Muscle of arm (tissue), 14 donors: ENCODE measurements at places on chromosomes 12 and 14. TPM values are rescaled to one million over a fixed set of nuclear protein-coding genes. Genes with fewer than 3 reads are reported as not detected.

DNA sequence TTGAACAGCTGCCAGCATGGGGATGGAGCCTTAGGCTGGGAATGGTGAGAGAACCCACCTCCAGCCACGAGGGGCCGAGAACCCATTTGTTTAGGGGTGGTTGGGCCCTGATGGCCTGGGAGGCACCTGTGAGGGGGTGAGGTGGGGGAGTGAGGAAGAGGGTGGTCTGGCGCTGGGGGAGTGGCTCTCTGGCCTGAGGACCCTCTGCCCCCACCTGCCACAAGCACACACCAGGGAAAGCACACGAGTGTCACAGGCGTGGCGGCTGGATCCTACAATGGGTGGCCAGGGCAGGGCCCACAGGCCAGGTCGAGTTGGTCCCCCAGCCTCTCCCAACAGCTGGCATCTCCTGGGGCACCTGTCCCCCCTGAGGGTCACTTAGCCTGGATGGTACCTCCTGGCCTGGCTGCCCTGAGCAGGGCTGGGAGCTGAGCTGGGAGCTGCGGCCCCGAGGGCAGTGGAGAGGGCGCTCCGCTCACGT is 340.5 kb downstream of the TMEM121 start:
- DNase-seq: no peak

- DNase-seq: no peak
Observed at GRCh38 chr12:29546000-29546399, 48.5 kb upstream of the OVCH1 start.

Gene CGRRF1
- 23.7 TPM for polyA plus RNA-seq

DNA sequence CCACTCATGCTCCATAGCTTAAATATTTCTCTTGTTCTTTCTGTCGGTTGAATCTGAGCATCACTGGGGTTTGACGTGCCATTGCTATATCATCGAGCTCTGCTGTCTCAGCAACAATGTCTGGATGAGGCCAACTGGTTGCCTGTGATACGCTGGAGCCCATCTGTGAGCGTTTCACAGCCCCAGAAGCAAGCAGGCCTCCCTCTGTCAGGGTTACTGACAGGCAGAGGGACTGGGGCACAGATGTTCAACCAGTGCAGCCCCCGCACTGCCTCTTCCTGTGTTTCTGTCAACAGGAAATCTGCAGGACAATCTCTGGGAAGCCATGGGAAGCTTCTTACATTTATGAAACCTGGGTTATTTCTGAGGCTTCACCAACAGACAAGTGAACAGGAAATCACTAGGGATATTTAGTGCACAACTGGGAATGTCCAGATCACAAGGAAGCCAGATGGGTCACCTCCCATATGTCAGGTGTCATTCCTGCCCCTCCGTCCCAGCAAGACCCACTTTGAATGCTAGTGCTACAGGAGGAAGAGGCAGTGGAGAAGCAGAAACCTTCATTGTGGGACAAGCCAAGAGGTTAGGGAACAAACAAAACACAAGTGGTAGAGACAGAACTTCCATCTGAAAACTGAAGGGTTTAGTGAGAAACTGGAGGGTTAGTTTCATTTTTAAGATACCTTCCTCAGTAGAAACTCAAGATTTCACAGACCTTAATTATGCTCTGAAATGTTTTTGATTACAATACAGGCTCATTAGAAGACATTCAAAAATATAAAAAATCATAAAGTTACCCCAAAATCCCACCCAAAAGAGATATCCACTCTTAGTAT is 24.1 kb downstream of the DMAC2L start:
- DNase-seq: no peak

- no peak for DNase-seq
Observed at GRCh38 chr14:31047503-31047902, 21.3 kb upstream of the STRN3 start.

GRCh38 chr12:107439026-107439738 is 246.4 kb upstream of the PWP1 start:
- DNase-seq: no peak

DNA sequence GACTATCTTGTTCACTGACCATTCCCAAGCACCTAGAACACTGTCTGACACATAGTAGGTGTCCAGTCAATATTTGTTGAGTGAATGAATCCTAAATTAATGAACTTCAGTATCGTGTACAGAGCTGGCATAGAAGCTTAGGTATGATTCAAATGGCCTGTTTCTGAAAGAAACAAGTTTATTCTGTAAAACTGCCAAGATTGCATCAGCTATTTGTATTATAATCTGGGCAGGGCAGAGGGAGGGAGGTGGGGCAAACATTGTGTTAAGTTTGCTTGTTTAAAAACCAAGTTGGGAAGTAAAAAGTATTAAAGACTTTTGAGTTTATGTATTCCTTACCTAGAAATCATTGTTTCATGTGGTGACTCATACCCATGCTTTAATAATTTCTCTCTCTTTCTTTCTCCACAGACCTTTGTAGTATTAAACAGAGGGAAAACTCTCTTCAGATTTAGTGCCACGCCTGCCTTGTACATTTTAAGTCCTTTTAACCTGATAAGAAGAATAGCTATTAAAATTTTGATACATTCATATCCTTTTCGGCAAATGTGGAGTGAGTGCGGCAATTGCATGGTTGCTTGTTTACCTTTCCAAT is 92.8 kb downstream of the SCN8A start:
- DNase-seq: no peak

- no peak for DNase-seq
Observed at GRCh38 chr14:51697848-51698247, 46.1 kb downstream of the FRMD6 start.

DNA sequence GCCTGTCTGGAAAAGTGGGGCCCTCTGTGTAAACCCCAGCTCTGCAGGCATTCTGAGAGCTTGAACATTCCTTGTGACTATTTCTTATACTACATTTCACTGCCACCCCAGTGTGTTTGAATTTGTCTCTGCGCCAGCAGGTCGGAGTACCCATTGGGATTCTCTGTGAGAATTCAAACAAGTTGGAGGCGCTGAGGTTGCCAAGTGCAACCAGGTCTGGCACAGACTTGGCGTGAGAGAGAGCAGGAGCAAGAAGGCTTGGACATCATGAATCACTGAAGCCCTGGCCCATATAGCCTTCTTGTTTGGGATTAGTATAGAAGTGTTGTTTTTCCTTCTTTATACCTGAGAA is 33.0 kb upstream of the ATP2A2 start:
- DNase-seq: no peak

DNA sequence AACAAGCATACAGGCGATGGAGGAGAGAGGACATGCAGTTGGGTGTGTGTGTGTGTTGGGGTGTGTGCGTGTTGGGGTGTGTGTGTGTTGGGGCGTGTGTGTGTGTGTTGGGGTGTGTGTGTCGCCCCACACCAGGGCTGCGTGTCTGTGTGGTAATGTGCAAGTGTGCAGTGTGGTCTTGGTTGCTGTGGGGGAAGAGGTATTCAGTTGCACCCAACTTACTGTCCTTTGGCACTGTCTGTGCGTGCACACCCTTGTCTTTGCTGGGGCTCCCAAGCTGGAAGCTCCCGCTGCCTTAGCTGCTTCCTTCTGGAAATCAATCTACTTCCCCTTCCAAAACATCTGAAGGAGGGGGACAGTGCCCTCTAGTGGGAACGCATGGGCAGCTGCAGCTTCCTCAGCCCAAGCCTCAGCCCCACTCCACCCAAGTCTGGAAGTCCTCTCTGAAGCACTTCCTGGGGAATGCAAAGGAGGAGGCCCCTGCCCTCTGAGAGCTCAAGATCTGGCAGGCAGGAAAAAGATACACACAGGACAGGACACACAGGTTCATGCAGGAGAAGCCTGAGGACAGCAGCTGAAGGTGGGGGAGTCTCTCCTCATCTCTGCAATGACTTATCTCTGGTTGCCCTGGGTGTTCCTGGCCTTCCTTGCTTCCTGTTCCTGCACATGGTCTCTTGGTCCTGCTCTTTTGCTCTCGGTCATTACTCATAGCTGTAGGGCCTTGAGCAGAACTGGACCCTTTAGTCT is 13.1 kb downstream of the ASIC1 start:
- peak; percentile 92 for DNase-seq

- no peak for DNase-seq
Observed at GRCh38 chr12:66387117-66387516, 84.8 kb downstream of the HELB start.

DNA sequence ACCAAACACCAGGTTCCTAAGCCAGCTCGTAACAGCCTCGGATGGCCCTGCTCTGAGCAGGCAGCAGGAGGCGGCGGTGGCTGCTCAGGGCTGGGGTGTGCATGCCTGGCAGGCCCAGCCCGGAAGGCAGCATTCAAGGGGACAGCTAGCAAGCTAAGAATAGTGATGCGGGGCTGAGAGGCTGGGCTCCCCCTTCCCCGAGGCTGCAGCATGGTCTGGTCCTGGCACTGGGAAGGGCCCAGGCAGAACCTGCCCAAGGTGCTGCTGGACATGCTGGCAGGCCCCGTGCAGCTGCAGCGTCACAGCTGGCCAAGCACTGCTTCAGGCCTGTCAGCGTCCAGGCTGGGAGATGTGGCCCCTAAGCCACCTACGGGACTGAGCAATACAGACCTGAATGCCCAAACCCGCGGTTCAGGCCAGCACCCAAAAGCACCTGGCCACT is 26.4 kb upstream of the NUDT14 start:
- no peak for DNase-seq

Gene MYH6
- 5.4 TPM for polyA plus RNA-seq

- no peak for DNase-seq
Observed at GRCh38 chr12:49534731-49535278, 4.0 kb upstream of the KCNH3 start.

- DNase-seq: no peak
Observed at GRCh38 chr12:1663440-1664132, 27.3 kb upstream of the ADIPOR2 start.

Gene TAS2R20
- 2.5 TPM for polyA plus RNA-seq

DNA sequence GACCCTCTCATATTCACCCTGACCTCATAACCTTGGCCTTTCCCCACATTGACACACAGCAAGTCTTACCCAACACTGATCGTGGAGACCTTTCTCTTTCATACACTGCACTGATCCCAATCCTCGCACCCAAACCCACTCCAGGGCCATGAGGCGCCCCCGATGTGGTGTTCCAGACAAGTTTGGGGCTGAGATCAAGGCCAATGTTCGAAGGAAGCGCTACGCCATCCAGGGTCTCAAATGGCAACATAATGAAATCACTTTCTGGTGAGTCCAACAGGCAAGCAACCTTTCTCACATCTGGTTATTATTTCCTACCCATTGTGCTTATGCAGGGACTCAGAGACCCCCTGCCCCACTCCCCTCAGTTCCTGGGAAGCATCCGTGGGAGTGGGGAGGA is 5.4 kb downstream of the MMP14 start:
- DNase-seq: no peak

DNA sequence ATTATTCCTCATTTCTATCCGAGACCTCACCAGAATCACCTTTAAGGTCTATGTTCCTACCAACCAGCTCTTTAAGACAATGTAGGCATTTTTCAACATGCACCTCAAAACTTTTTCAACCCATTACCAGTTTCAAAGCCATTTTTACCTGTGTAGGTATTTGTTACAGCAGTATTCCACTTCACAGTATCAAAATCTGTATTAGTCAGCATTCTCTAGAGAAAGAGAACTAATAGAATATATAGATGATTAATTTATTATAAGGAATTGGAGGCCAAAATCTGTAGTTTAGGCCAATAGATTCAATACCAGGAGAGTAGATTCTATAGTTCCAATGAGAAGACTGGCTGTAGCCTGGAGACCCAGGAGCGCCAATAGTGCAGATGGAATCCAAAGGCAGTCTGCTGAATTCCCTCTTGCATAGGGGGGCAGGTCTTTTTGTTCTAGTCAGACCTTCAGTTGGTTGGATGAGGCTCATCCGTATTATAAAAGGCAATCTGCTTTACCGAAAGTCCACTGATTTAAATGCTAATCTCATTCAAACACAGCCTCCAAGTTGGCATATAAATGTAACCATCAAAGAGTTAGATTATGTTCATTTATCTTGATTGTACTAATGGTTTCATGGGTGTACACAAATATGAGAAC is 151.6 kb upstream of the SYT1 start:
- no peak for DNase-seq

DNA sequence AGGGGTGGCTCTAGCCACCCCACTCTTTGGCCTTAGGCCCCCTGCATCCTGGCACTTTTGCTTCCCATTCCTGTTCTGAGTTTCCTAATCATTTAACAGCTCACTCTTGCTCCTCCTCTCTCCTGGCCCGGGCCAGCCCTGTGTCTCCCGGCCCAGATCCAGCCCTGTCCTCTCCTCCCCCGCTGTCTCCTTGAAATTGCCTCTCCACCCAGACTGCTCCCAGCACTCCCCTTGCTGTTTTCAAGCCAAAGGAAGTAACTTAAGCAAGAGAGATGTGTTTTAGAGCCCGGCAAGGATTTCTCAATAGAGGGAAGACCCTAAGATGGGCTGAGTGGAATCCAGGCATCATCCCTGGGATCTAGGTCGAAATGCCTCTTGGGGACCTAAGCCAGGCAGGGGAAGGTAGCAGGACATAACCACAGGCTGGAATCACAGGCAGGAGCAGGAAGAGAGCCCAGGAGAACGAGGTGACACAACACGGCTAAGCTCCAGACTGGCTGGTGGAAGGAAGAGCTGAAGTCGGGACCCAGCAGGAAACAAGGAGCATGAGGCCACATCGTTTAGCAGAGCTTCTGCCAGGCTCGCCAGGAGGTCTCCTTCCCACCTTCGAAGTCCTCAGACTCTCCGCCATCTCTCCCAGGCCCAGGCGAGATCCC is 2.0 kb upstream of the LRP1-AS start:
- peak; percentile 84 for DNase-seq

GRCh38 chr12:66491853-66492252 is 187.0 kb downstream of the GRIP1 start:
- DNase-seq: peak; percentile 13

Gene FLVCR2
- 41.7 TPM for polyA plus RNA-seq

Gene PPP1R36
- polyA plus RNA-seq: 0.34 TPM

GRCh38 chr14:99734406-99735051 is 50.4 kb downstream of the CYP46A1 start:
- no peak for DNase-seq

- no peak for DNase-seq
Observed at GRCh38 chr14:100422556-100423316, 99.6 kb downstream of the SLC25A47 start.

DNA sequence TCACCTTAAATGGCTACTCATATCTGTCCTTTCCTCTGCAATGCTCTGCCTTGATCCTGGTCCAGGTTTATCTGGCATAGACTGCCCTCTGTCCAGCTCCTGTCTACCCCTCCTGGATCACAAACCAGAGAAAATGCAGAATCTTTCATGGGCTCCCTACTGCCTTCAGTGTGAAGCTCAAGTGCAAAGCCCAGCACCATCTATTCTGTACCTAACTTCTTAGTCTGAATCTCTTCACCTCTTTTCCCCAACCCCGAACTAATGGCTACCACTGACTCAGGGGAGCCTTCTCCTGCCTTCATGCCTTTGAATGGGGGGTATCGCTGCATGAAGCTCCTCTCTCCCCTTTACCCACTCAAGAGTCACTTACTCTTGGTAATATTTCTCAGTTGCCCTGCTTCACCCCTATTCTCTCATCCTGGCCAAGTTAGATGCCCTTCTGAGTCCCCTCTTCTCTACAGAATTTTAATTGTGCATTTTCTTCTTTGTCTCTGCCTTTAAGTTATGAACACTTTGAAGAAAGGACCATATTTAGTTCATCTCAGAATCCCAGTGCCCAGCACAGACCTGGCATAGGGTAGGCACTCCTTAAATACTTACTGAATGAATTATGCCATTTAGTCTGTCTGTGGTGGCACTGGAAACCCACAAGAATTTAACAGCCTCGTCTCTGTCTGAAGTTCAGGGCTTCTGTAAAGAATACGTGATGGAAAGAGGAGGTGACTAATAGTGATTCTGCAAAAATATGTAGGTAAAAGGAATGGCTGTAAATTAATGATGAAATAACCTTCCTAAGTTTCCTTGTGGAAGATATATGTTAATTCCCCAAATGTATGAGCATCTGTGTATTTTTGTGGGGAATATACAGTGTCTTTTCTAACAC is 191.3 kb upstream of the AMIGO2 start:
- DNase-seq: no peak
